ENCODE measurements at places on chromosomes 1 and 21. TPM values are rescaled to one million over a fixed set of nuclear protein-coding genes. Genes with fewer than 3 reads are reported as not detected.

The PTGFR gene
- total RNA-seq: not detected

DNA sequence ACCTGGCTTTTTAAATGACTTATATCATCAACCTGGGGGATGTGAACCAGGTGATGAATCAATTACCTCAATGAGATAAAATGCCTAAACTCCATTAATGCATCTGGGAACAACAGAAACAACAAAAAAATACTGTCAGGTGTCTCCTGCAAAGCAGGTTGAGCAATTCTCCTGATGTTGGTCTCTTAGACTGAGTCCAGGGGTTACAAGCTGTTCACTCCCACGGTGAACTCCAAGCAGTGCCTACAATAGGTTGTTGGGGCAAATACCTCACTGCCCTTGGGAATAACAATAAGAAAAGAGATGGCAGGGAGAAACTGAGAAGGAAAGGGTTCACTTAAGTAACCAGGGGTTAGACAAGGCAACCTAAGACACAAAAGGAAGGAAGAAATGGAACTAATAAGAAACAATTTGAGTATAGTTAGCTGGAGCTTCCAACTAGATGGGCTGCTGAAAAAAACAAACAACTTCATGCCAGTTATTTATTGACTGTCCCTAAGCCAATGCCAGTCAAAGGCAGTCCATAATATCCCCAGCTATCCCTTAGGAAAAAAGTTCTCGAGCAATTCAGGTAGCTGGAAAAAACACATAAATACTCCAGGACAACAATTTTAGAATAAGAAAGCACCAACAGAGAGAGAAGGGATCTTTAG lies 97.6 kb upstream of the MAGI3 start:
- no peak for DNase-seq

DNA sequence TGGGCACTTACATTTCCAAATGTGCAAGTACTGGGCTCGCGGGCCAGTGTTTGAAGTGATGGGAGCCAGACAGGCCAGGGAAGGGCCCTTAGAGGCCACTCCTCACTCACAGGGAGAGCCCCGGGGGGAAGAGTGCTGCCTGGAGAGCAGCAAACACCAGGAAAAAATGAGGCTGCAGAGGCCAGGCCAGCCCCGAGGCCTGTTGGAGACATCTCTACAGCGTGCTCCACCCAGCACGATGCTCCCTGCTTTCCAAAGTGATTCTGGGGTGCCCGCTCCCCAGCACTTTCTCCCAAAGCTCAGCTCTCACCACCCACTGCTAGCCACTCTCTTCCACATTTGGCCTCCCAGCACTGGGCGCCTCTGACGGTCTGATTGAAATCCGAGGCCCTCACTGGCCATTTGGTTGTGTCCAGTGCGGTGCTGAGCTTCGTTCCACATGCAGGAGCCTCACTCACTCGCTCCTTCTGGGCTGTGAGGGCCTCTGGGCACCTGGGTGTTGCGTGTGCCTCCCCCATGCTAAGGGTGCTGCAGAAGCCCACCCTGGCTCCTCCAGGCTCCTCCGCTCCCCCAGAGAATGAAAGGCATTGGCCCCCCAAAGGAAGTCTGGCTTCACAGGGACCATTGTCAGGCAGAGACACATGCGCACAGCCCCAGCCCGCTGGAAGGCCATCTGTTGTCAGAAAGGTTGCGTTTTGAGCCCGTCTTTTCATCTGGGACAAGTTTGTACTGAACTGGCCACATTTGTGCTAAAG lies 385.4 kb upstream of the VAMP3 start:
- no peak for DNase-seq

- no peak for DNase-seq
Measured at GRCh38 chr21:17438635-17439034, 74.2 kb upstream of the CXADR start.

- no peak for DNase-seq
Measured at GRCh38 chr1:101453844-101454243, 217.0 kb downstream of the S1PR1 start.

DNA sequence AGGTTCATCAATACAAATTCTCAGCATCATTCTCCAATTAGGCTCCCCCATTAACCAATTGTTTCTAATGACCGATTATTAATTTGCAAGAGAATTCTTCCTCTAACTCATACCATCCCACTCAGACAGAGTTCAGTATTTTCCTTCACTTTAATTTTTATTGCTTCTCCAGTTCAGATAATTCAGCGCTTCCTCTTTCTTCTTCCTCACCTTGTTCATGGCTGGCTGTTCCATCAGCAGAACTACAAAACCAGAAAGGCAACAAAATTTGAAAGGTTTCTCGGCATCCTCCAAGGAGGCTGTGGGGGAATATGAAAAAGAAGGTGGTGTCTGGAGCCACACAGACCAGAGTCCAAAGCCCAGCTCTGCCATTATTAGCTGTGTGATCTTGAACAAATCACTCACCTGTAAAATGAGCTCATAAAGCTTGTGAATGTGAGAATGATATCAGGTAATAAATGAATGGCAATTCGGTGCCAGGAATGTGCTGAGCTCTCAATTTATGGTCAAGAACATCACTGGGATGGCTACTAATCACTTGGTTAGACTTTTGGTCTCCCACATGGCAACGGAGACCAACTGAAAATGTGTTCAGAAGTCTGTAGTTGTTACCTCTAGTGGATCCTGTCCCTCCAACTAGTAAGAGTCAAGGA lies 11.7 kb upstream of the ZNF436 start:
- no peak for DNase-seq

DNA sequence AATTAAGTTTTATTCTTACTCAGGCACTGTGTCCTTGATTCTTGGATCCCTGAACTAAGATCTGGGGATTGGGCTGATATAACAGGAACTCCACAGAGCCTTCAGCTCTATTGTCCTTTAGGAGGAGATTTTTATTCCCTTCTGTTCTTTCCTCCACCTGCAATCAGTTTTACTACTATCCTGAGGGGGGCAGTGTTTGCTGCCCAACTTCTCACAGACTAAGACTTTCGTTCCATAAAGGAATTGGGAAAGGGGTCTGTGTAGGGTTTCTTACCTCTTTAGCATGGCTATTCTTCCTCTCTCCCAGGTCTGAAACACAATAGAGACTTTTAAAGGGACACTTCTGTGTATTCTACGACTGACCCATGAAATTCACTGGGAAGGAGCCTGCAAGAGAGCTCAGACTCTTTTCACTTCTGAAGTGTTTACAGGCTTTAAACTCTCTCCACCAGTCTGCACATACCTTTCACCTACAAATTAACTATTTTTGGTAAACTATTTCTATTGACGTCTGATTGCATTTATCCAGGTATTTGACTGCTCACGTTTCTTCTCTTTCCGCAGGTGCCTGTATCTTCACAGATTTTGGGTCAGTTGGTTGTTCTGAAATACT lies 103.3 kb upstream of the DEPDC1 start:
- peak; percentile 8 for DNase-seq

DNA sequence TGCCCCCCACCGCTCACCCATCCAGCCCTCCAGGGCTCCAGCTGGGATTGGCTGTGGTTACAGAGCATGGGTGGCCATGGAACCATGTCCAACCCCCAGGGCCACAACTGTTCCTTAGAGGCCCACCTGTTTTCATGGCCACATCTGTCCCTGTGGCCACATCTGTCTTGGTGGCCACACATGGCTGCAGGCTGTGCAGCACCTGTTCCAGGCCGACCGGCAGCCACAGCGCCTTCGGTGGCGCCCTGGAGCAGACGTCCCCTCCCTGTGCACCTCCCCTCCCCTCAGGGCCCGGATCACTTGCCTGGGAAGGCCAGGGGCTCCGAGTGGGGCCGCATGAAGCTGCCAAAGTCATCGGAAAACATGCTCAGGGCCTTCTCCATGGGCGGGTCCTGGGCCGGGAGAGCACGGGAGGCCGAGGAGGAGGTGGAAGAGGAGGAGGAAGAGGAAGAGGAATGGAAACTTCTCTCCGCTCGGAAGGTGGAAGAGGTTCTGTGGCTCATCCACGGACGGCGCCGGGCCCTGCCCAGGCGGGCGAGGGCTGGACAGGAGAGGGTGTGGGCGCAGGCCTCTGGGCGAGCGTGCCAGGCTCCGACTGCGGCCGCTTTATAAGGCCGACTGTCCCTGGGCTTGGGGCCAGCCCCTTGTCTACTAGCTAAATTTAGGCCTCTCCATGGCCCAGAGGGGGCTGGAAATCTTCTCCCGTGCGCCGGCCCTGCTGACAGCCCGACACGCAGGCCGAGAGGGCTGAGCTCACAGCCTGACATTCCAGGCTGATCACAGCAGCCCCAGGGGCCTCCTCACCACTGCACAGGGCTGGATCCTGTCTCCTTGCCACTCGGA lies at the start of gene HSPB7:
HSPB7 (minus strand) TSS at position 583 of the 843 bp plus-strand sequence; CDS start at position 503, 80 bp downstream.
- DNase-seq: no peak

Measured in mammary epithelial cell (primary cell).